ENCODE measurements at places on chromosomes 16 and 17. TPM values are rescaled to one million over a fixed set of nuclear protein-coding genes. Genes with fewer than 3 reads are reported as not detected.

The CFAP20 gene
- 102 TPM for total RNA-seq

The C16orf92 gene
- total RNA-seq = not detected

The CNGB1 gene
- total RNA-seq = not detected

The NEURL4 gene
- total RNA-seq = 32.2 TPM

The DPEP1 gene
- not detected for total RNA-seq

The PIK3R5 gene
- total RNA-seq = 155 TPM

All from CD8-positive, alpha-beta T cell (primary cell).